ENCODE measurements at places on chromosomes 3 and 15.

DNA sequence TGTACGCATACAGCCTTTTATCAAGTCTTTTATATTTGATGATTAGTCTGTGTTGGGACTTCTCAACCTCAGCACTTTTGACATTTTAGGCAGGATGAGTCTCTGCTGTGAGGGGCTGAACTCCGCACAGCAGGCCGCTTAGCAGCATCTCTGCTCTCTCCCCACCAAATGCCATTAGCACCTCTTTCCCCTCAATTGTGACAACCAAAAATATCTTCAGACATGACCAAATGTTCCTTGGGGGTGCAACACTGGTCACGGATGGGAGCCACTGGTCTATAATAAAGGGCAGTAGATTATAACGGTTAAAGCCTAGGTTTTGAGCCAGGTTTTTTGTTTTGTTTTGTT is 109.7 kb upstream of the LRIG1 start:
- DNase-seq: no peak

DNA sequence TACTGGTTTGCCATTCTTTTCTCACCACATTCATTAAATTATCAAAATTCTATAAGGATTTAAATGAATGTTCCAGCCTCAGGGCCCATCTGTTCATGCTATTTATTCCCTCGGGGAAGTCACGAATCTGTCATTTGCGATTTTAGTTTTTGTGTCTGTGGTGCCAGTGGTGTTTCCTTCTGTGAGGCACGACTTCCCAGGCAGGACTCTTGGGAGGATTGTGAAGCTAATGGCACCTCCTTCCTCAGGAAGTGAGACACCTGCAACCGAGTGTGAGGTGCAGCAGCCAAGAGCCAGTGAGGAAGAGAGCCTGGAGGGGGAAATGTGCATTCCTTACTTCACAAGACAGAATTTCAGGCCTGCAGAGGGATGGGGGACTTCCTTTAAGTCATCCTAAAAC is 24.1 kb downstream of the SV2B start:
- DNase-seq: no peak

DNA sequence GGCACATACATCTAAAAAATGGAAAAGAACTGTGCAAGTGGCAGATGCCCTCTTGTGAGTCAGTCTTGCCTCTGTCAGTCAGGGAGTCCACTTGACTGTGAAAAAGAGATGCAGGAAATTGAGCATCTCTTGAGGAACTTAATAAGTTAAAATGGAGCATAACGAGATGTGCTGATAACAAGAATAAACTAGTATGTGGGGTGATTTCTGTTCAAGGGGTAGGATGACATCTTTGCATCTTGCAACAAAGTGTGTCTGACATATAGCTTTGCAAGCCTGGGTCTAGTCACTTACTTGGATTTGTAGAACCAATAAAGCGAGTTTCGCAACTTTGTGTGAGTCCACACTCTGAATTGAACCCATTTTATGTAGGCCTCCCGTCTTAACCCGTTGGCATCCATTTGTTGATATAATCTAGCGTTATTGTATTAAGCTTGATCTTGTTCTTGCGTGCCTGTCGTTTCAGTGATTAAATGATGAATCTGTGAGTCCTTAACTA is 2.2 kb downstream of the USP3 start:
- DNase-seq: no peak

- DNase-seq: no peak
Observed at GRCh38 chr3:46670891-46671427, 22.5 kb downstream of the ALS2CL start.

- no peak for DNase-seq
Observed at GRCh38 chr15:91447991-91448644, 348.1 kb downstream of the SV2B start.
